NK-92 treated with Interleukin-12 subunit alpha and Interleukin-12 subunit beta, amount 100 ng/mL, for 24 hours (cell line): ENCODE measurements at places on chromosomes 2 and 18.

DNA sequence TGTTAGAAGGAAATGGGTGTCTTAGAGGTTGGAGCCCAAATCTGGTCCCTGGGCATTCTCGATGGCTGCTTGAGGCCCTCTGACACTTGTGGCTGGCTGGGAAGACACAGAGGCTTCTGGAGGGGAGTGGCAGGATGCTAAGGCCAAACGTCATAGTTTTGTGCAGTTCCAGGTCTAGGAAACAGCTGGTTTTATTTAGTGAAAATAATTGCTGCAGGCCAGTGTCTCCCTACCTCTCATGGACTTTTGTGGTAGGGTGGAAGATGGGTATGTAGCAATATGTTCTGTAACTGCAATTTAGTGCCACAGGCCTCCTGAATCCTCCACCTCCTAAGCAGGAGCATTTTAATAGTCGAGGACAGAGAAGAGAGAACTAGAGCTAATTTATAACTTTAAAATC, 32.2 kb upstream of the SPRED2 start:
- no peak for DNase-seq

DNA sequence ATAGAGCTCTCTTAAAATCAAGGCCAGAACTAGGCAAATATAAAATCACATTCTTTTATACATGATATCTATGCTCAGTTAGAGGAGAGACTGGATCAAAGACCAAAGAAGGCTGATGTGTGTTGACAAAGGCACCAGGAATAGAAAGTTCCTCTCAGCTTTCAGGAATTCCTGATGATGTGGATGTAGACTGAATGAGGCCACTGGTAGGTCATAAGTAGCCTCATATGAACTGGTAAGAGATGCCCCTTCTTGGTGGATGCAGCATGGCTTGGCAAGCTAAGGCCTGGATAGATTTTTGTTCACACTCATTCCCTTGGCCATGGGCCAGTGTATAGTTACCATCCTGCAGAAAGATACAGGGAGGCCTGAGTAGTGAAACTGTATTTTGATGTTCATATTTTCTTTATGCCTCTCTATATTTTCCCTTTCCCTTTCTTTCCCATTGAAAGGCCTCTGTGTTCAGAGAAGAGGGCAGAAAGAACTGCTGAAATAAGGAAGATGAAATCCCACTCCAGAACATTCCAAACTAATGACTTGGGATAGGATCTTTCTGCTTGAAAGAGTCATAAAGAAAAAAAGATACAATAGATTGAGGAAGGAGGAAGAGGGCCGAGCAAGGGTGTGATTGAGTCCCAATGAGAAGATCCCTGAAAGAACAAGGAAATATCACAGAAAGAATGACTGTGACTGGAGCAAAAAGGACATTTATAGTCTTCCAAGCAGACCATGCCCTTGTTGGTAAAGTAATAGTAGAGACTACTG, 2182.7 kb upstream of the PIK3C3 start:
- DNase-seq, result no peak

DNA sequence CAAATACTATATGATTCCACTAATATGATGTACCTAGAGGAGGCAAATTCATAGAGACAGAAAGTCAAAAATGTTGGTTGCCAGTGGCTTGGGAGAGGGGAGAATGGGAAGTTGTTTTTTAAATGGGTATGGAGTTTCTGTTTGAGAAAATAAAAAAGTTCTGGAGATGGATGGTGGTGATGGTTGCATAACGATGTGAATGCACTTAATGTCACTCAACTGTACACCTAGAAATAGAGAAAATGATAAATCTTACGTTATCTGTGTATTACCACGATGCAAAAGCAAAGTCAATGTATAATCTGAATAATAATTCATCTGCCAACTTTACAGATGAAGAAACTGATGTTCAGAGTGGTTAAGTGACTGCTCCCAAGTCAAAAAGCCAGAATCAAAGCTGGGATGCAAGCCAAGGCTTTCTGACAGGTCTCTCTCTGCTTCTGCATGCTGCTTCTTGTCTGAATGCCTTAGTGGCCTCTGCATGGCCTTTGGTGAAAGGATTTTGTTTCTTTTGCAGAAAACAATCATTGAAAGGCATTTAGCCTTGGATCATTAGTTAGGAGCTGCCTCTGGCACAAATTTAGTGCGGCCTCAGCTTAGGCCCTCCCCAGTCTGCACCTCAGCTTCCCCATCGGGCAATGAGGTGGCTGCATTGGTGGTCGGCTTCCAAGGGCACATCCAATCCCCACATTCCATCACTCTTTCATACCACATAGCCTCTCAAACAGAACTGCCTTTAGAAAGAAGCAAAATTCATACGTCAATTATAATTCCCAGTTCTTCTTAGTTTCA, 46.5 kb upstream of the MYCN start:
- DNase-seq, result no peak

DNA sequence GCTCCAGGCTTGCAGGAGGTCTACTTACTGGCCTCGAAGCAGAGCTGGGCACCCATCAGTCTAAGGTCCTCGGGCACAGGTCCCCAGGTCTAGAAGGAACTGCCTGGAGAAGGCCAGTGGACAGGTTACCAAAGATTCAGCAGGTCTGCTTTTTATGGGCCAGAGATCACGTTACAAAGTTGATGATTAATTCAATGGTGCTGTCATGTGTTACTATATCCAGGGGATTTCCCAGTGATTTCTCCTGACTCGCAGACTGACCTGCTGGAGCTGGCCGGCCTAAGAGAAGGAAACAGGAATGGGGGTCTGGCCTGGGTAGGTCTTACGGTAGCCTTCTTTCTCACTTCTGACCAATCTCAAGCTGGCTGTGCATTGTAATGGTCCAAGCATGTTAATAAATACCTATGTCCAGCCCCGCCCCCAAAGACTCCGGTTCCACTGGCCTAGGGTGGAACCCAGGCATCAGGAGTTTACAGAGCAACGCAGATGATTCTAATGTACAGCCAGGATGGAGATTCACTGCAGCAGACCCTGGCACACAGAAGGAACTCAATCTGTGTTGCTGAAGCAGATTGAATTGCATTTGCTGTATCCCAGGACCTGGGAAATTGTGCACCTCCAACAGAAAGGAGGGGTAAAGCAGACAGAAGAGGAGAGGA, at the start of gene NEURL3:
Gene NEURL3, minus strand, starts transcription at position 127 of the 659 bp plus-strand sequence. Its CDS starts 71 bp downstream, at position 56.
- DNase-seq, result no peak

GRCh38 chr18:48910972-48911545, 39.7 kb downstream of the SMAD7 start:
- DNase-seq, result no peak

DNA sequence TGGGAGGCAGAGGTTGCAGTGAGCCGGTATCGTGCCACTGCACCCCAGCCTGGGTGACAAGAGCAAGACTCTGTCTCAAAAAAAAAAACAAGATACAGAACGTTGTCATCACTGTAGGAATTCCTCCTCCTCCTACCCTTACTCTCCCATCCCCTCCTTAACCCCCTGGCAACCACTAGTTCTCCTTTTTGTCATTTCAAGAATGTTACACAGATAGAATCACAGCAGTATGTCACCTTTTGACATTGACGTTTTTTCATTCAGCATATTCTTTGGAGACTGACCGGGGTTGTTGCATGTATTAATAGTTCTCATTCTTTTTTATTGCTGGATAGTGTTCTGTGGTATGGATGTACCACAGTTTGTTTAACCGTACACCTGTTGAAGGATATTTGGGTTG, 32.4 kb downstream of the TTLL4 start:
- DNase-seq, result no peak

- DNase-seq, result no peak
These were observed 563.4 kb downstream of the XIRP2 start for GRCh38 chr2:167451496-167452289.

- DNase-seq, result no peak
These were observed 28.4 kb downstream of the FBXO48 start for GRCh38 chr2:68438455-68439303.

DNA sequence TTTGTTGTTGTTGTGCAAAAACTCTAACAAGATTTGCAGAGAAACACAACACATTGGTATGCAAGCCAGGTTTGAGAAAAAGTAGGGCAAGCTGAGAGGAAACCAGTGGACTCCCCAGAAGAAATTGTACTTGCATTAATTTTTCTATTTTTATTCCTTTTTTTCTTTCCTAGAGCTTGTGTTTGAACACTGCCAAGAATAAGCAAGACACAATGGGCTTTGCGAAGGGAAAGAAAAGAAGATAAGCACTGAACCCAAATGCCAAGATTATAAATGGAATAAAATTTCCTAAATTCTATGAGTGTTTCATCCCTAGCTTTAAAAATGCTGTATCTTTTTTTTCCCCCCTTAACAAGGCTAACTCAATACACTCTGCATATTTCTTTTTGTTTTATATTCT, 17.0 kb upstream of the CYTIP start:
- no peak for DNase-seq

GRCh38 chr2:176182671-176183070, 5.8 kb upstream of the HOXD1 start:
- DNase-seq, result no peak

GRCh38 chr18:36558234-36558633, 260.7 kb downstream of the FHOD3 start:
- no peak for DNase-seq

DNA sequence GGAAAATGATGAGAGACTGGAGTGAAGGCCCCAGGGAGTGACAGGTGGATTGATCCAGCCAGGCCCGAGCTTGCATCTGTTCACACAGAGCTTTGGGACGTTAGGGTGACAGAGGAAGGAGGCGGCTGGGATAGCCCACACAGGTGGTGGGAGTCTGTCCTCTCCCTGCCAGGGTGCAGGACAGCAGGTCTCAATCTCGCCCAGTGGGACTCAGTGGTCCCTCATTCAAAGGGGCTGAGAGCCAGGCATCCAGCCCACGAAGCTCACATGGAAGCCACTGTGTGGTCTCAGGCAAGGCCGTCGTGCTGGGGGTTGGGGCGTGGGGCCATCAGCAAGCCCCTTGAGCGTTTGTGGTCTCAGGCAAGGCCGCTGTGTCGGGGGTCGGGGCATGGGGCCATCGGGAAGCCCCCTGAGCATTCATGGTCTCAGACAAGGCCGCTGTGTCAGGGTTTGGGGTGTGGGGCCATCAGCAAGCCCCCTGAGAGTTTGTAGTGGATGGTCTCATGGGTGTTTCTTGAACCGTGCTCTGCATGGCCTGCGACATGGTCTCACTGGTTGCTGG, 8.3 kb downstream of the KCNG2 start:
- DNase-seq, result no peak

GRCh38 chr2:70732766-70733645, 35.0 kb downstream of the ADD2 start:
- DNase-seq, result no peak

DNA sequence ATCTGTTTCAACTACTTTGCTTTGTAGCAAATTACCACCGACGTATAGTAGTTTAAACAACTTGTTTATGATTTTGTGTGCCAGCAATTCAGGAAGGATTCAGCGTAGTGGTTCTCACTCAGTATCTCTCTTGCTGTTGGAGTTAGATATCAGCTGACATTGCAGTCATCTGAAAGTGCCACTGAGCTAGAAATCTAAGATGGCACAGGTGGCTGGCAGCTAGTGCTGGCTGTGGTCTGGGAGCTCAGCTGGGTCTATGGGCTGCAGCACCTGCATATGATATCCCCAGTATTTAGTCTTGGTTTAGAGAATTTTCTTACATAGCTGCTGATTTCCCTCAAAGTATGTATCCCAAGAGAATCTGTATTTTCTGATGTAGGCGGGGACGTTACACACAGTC, 235.6 kb downstream of the SCG2 start:
- DNase-seq, result no peak

DNA sequence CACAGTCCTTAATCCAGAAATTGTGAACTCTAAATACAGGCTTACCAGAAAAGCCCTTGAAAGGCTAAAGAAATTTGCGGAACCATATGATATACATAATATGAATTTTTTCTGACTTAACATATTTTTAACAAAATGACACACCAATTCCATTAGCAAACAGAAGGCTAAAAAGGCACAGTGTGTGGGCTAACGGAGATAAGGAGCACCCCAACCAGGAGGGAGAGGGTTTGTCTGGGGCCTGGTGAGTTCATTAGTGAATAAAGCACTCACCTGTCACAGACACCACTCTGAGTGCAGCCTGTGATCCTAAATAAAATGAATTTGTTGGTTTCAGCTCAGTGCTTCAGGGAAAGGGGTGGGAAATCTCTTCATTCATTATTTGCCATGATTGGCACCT, 2.7 kb upstream of the FECH start:
- no peak for DNase-seq

- DNase-seq, result no peak
These were observed 2.0 kb upstream of the EN1 start for GRCh38 chr2:118849226-118850167.

DNA sequence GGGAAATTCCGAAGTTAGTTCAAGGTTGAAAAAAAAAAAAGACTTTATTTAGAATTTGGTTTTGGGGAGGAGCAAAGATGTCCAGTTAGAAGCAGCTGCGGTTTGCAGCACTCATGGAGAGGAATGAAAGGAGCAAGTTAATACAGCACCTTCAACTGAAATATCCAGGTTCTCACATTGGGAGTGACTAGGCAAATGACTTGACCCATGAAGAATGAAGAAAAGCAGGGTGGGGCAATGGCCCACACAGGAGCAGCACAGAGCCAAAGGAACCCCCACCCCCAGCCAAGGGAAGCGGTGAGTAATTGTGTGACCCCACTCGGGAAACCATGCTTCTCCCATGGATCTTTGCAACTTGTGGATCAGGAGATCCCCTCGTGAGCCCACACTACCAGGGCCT, 32.8 kb downstream of the ZNF892 start:
- DNase-seq, result no peak

DNA sequence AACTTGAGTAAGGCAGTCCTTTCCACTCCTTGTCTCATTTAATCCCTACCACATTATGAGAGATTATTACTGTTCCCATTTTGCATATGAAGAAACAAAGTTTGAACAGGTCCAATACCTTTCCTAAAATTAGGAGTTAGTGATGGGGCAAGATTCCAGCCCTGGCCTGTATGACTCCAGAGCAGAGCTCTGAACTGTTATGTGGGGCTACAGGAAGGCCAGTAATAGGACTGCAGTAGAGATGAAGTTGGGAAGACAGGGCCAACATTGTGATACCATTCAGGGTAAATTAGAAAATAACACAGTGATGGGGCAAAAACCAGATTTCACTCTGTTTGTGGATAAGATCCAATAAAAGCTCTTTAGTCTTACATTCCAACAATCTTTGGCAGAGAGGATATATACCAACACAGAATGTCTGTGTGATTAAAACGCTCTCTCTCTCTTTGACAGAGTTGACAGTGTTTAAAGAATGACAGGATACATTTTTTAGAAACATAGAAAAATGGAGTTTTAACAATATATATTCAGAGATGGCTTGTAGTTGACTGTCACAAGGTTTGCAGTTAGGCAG, 22.7 kb downstream of the KATNAL2 start:
- no peak for DNase-seq

DNA sequence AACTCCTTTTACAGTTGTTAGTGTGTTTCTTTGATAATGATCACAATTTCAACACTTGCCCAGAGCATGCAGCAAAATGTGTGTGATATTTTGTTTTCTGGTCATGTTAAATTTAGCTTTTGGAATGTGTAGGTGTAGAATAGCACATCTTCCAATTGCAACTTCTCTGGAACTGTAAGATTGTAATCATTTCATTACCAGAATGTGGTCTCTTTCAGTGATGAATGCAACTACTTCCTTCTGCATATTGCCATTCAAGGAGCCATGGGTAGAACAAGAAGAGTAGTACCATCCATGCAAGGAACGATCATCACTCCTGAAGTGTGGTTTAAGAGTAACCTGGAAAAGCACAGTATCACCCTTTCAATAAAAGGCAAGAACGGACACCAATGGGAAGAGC, 548.8 kb upstream of the ZNF804A start:
- DNase-seq, result no peak

GRCh38 chr2:70529610-70530009, 24.0 kb downstream of the TGFA start:
- DNase-seq, result no peak
